Jurkat, Clone E6-1 (cell line): ENCODE measurements at places on chromosomes 1 and 21.

GRCh38 chr1:160641323-160642280 is 5.2 kb downstream of the SLAMF1 start:
- DNase-seq: no peak

DNA sequence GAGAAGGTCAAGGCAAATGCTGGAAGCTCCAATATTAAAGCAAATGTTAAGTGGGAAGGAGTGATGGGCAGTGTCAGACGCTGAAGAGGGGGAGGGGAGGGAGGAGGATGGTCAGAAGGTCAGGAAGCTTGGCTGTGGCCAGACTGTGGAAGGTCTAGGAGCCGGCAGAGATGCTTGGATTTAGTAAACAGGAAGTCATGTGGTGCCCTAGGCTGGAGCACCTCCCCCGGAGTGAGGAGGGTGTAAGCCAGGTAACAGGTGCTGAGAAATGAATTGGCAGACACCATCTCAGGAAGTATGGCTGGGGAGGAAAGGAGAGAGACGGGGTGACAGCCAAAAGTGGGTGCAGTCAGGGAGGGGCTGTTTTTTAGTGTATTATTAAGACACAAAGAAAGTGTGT is 17.7 kb downstream of the CSMD2 start:
- no peak for DNase-seq

- peak; percentile 60 for DNase-seq
Measured at GRCh38 chr1:54312796-54313316, 93.3 kb downstream of the SSBP3 start.

GRCh38 chr1:90996742-90997413 is 25.0 kb downstream of the ZNF644 start:
- no peak for DNase-seq

GRCh38 chr1:170735366-170736263 is 71.7 kb downstream of the PRRX1 start:
- DNase-seq: no peak

- no peak for DNase-seq
Measured at GRCh38 chr1:209808059-209808581, 2.2 kb upstream of the IRF6 start.

GRCh38 chr1:231751415-231751814 is 124.8 kb downstream of the DISC1 start:
- DNase-seq: no peak

GRCh38 chr1:183002797-183003196 is 20.4 kb upstream of the LAMC1 start:
- no peak for DNase-seq

- DNase-seq: peak; percentile 21
Measured at GRCh38 chr1:53340660-53341520, 13.0 kb upstream of the LRP8 start.

- no peak for DNase-seq
Measured at GRCh38 chr1:50531027-50531426, 107.8 kb upstream of the DMRTA2 start.

GRCh38 chr1:19274636-19275035 is 13.9 kb downstream of the AKR7A3 start:
- no peak for DNase-seq

DNA sequence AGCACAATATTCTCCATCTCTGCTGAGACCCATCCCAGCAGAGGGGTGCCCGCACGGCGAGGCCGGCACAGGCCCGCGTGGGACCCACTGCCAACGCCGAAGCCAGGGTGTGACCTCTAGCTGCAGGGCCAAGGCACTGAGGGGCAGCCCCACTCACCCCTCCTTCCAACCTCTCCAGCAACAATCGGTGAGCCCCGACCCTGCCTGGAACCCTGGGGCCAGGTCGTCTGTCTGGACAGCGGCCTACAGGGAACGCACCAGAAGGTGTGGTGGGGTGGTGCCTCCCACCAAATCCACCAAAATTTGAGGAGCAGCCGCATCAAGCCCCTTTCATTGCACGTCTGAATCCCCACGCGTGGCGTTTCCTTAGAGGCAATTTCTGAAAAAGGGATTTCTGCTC is 63.0 kb upstream of the ADARB1 start:
- no peak for DNase-seq

- no peak for DNase-seq
Measured at GRCh38 chr1:19664453-19665185, at the start of gene HTR6. Gene HTR6 (plus strand): TSS chr1:19664875. CDS start chr1:19665754, 879 bp downstream.

- no peak for DNase-seq
Measured at GRCh38 chr1:150906329-150906728, 19.4 kb downstream of the CTXND2 start.

GRCh38 chr21:8989721-8990325 is 1531.6 kb upstream of the TPTE start:
- DNase-seq: no peak

- no peak for DNase-seq
Measured at GRCh38 chr1:219782311-219782710, 146.0 kb downstream of the SLC30A10 start.

DNA sequence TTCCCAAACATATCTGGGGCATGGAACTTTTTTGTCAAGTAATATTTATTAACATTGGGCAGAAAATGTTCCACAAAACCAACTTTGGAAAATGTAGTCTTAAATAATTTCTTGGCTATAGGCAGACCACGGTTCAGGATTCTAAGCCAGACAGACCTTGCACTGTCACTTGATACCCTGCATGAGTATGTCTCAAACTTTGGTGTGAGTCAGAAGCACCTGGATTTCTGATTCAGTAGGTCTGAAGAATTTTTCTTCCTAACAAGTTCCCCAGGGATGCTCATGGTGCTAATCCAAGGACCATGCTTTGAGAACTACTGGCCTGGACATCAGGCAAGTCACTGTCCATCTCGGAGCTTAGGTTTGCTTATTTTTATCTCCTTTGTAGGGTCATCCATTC is 562.0 kb downstream of the PLPP3 start:
- DNase-seq: no peak

DNA sequence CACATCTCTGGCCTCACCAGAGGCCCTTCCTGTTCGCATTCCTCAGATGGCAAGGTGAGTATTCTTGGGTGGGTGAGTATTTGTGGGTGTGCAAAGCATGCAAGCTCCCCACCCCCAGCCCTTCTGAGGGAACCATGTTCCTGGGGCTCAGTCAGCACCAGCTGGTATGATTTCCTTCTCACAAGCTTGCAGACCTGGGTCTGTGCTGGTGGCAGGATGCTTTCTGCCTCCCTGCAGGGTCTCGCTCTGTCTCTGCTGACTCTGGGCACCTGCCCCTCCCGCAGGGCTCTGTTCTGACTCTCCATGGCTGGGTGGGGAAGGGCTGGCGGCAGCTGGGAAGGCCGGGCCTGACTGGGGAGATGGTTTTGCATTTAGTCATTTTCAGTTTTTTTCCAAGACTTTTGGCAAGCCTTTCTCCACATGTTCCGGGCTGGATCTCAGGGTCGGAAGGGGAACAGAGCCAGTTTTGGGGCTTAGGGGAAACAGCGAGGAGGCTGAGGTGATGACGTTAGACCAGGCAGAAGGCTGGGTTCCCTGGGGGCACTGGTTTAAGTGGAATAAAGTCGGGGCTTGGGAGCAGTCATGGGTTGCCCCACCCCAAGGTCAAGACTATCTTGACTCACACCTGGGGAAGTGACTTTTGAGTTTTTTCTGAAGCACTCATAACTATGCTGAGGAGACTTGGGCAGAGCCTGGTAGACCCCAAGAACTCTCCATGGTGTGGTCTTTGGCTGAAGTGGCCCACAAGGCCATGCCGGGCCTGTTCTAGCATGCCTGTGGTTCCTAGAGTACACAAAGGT is 6.2 kb downstream of the RASSF5 start:
- DNase-seq: no peak

GRCh38 chr1:246058466-246058865 is 448.6 kb downstream of the SMYD3 start:
- DNase-seq: no peak

- DNase-seq: no peak
Measured at GRCh38 chr1:153025797-153026196, 5.2 kb upstream of the SPRR1B start.

DNA sequence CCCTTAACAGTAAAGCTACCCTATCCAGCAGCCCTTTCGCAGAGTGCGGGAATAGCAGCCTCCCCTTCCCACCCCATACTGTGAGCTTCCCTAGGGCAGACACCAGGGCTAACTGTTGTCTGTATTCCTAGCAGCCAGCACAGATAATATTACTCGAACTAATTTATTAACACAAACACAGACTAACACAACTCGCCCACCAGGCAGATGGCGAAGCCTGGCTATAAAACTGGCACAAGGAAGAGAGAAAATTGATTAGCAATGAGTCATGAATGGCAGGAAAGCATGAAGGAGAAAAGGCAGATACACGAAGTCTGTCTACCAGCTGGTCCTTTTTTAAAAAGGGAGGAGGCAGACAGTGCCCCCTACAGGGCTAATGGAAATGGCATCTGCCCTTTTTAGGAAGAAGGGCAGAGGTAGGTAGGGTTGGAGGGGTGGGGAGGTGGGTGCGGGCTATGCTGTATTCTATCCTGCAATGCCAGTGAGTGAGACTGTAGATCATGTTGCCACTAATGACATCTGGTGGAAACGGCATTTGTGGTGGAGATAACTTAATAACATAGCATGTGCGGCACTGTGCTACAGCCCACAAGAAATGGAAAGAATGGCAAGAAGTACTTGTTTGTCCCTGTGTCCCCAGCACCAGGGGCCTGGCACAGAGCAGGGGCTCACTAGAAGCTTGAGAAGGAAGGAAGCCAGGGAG is 30.6 kb upstream of the CTPS1 start:
- peak; percentile 37 for DNase-seq

- DNase-seq: no peak
Measured at GRCh38 chr1:3552751-3553150, 58.6 kb downstream of the MEGF6 start.

GRCh38 chr1:11466416-11466815 is 12.5 kb upstream of the DISP3 start:
- DNase-seq: no peak

- no peak for DNase-seq
Measured at GRCh38 chr1:54806931-54807611, 5.9 kb upstream of the TTC22 start.
